Neural crest cell (in vitro differentiated cells): ENCODE measurements at places on chromosomes 12 and 14.
A peak's percentile ranks its signal among the peaks of the same experiment; 100 is the strongest.

- peak; percentile 63 for DNase-seq
Observed at GRCh38 chr12:12334367-12335040, 15.5 kb downstream of the MANSC1 start.

- no peak for DNase-seq
Observed at GRCh38 chr14:88499225-88499624, 55.6 kb downstream of the PTPN21 start.

DNA sequence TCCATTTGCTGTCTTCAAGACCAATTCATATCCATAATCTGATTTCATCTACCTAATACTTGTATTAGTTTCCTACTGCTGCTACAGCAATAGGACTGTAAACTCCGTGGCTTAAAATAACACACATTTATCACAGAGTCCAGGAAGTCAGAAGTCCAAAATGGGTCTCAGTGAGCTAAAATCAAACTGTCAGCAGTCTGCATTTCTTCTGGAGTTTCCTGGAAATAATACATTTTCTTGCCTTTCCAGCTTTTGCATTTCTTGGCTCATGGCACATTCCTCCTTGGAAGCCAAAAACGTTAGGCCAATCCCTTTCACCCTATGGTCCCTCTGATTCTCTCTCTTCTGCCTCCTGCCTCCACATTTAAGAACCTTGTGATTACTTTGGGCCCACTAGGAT lies 239.8 kb downstream of the PRKD1 start:
- DNase-seq: no peak

- no peak for DNase-seq
Observed at GRCh38 chr12:90851800-90852718, 102.9 kb downstream of the CCER1 start.

- no peak for DNase-seq
Observed at GRCh38 chr14:61838661-61839245, 76.5 kb downstream of the SNAPC1 start.

DNA sequence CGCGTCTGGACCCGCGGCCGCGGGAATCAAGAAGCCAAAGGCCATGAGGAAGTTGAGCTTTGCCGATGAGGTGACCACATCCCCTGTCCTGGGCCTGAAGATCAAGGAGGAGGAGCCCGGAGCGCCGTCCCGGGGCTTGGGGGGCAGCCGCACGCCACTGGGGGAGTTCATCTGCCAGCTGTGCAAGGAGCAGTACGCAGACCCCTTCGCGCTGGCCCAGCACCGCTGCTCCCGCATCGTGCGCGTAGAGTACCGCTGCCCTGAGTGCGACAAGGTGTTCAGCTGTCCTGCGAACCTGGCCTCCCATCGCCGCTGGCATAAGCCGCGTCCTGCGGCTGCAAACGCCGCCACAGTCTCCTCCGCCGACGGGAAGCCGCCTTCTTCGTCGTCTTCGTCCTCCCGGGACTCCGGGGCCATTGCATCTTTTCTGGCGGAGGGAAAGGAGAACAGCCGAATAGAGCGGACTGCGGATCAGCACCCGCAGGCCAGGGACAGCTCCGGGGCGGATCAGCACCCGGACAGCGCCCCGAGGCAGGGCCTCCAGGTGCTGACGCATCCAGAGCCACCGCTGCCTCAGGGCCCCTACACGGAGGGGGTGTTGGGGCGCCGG lies 1.0 kb downstream of the INSM2 start:
- DNase-seq: peak; percentile 69
